ENCODE measurements at places on chromosomes 4 and X.

DNA sequence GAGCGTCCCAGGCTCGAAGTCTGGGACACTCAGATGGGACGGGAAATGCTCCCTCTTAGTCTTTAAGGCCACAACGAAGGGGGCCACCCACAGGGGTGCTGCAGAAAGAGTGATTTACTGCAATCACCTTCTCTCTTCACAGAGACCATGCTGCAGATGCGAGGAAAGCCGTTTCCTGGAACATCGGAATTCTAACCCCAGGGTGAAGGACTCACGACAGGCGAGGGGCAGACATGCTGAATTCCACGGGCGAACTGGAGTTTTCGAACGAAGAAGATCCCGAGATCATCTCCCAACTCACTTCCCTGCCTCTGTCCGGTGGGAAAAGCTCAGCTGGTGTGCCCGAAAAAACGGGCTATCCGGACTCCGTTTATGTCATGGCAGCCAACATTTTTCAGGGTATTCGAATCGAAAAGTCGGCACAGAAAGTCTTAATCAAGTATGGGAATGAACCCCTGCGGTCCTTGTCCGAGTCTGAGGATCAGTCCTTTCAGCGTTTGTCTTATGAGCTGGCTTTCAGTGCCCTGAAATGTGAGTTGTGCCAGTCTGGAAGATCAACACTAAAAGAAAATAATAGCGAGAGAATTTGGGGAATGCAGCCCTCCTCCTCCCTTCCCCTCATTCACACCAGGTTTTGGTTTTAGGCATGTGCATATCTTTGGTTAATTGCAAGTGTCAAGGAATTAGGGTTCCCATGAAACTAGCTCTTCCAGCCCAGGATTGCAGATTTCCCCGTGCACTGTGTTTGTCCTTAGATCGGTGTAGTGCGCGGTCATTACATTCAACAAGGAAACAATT lies 905 bp downstream of the NSUN7 start:
- no peak for DNase-seq

- DNase-seq, result no peak
Measured at GRCh38 chr4:109156356-109156755, 146.1 kb downstream of the COL25A1 start.

DNA sequence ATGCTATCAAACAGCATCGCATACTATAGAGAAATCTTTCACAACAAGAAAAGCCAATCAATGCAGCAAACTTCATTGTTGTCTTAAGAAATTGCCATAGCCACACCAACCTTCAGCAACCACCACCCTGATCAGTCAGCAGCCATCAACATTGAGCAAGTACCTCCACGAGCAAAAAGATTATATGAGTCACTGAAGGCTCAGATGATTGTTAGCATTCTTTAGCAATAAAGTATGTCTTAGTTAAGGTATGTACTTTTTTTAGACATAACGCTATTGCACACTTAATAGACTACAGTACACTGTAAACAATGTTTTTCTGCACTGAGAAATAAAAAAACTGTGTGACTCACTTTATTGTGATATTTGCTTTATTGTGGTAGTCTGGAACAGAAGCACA lies 37.8 kb upstream of the FUNDC1 start:
- DNase-seq, result no peak

- DNase-seq, result no peak
Measured at GRCh38 chr4:25575611-25576010, 80.0 kb upstream of the SLC34A2 start.

DNA sequence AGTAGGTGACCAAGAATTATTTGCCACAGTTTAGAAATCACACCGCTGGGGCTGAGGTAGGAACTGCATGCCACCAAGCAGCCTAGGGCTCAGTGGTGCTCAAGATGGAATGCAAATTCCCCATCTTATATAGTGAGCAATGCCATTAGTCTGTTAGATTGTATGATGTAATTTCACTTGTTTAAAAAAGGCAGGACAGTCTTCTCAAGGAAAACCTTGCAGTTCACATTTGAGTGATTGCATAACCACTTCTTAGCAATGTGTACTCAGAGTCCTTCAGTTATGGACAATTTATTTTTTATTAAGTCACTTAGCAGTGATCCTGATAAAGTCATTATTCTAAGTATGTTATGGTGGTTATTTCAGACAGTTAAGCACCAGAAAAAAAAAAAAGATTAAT lies 142.9 kb upstream of the SFRP2 start:
- DNase-seq, result no peak

GRCh38 chrX:110046001-110046400 lies 43.1 kb downstream of the TMEM164 start:
- DNase-seq, result no peak

- no peak for DNase-seq
Measured at GRCh38 chr4:15075875-15076274, 73.6 kb downstream of the CPEB2 start.

DNA sequence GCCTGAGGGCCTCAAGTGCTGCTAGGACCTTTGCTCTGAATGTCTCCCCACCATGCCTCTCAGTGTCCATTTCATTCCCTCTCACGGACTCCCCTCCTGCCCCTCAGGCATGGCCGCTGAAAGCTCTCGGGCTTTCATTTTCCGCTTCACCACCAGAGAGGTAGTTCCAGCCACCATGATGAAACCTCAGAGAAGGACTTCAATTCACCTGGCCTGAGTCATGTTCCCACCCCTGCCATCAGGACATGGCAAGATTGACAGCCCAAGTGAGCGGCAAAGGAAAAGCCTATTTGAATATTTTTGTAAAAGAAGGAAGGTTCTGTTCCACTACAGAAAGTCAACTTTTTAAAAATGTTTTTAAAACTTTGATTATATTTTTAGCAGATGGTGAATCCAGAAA lies 249.3 kb upstream of the GALNT7 start:
- no peak for DNase-seq

DNA sequence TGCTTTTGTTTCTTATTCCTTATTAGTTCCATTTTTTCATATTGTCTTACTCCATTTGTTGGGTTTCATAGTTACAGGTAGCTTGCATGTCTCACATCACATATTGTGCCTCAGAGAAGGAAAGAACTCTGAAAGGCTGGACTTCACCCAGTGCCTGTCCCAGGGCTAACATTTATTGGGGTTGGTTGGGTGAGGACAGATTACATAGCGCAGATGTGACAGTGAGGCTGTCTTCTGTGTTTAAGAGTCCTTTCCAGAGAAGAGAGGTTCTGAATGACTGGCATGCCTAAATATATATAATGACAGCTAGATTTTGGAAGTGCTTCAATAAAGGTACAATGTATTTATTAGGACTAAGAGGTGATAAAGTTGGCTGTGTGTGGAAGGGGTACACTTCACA lies 2.7 kb downstream of the ZNF330 start:
- no peak for DNase-seq

DNA sequence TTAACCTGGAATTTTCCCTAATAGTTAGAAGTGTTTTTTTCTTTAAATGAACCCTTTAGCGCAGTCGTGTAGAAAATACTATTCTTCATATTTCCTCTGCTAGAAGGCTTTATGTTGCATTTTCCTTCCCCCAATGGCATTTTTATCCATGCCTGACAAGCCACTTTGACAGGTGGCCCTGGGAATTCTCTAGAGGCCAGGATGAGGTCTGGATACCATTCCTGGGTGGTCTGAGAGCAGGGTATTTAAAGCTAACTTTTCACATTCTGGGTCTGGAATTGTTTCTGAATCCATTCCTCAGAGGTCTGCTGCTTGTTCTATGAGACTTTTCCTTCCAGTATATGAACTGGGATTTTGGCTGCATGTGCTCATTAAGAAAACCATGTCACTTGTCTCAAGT lies 31.2 kb upstream of the PDGFRA start:
- no peak for DNase-seq

DNA sequence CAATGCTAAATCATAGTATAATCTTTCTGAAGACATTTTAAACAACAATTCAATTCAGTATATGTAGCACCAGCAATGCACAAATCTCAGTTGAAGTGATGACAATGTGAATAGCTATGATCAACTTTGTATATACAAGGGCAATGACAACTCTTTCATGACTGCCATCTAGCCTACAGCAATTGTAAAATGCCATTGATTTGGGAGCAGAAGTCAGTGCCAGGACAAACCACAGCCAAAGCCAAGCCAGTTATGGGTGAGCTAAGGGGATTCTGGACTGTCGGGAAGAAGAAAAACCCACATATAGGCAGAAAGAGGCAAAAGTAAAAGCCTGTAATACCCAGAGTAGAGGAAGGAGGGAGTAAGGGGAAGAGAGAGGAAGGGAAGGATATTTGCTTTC lies 238.6 kb downstream of the MID1IP1 start:
- no peak for DNase-seq

DNA sequence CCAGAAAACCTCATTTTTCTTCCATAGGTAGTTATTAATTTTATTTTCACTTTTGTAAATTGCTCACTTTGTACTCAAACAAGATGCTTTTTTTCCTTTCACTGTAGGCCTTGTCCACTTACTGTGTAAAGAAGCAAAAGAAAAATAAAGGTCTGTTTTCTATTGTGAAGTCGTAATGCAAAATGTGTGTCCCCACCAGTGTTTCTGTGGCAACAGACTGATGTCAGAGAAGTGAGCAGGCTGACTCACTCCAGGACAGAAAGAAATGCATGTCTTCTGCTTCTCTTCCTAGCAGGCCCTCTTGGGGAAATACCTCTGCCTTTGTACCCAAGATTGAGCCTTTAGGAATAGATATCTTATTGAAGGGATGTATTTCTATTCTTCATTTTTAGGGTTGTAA lies 30.3 kb downstream of the INPP4B start:
- no peak for DNase-seq

- no peak for DNase-seq
Measured at GRCh38 chr4:182569561-182569960, 326.4 kb downstream of the TENM3 start.

- no peak for DNase-seq
Measured at GRCh38 chrX:20244931-20245330, 21.8 kb downstream of the RPS6KA3 start.

- DNase-seq, result no peak
Measured at GRCh38 chr4:159946983-159947615, 844.2 kb downstream of the RAPGEF2 start.

DNA sequence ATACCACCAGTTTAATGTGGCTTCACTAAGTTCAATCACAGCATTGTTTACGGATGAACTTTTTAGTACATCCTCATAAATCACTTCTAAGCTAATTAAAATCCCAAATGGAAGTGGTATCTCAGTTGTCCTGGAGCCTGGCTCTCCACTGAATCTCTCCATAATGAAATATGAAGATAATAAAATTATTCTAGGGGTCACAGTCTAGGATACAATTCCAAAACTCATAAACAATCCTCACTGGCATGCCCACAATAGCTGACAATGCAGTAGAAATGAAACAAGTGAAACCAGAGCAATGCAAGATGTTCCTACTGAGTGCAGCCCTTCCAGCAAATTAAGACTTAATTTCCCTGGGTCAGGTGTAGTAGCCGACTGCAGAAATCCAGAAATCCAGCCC lies 47.3 kb upstream of the FAM9B start:
- DNase-seq, result no peak

- DNase-seq, result no peak
Measured at GRCh38 chr4:42995343-42995944, 102.9 kb downstream of the GRXCR1 start.

- DNase-seq, result no peak
Measured at GRCh38 chrX:129161108-129161507, 362.2 kb downstream of the SMARCA1 start.

DNA sequence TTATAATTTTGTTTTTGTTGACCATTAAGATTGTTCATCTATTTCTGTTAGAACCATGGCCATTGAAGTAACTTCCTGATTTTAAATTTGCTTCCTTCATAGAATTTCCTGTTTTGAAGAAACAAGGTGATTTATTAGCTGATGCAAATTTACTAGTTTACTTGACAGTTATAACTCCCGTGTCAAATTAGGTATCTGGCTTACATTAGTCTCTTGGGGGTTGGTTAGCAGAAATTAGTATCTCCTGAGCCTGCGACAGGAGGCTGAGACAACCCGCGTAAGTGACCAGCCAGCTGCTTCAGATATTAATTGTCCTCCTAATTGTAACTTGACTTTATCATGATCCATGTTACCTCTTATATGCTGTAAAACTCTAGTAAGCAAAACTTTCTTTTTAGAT lies 154.3 kb downstream of the CFAP299 start:
- no peak for DNase-seq
